ENCODE measurements at places on chromosomes 4 and X. TPM values are rescaled to one million over a fixed set of nuclear protein-coding genes. Genes with fewer than 3 reads are reported as not detected.

Gene GPR143
- total RNA-seq: 1.5 TPM

Gene PABPC5
- total RNA-seq: 0.49 TPM

Gene GRPR
- 0.13 TPM for total RNA-seq

Gene NCAPG
- 34.2 TPM for total RNA-seq

Gene LANCL3
- total RNA-seq: 0.16 TPM

Gene SORCS2
- total RNA-seq: not detected
